A549 treated with Hydrocortisone at 1 μM for 4 hours (cell line): ENCODE measurements at places on chromosomes 7 and 10. TPM values are rescaled to one million over a fixed set of nuclear protein-coding genes. Genes with fewer than 3 reads are reported as not detected.

The FXYD4 gene
- total RNA-seq: not detected in 5 replicates

The HSPA12A gene
- total RNA-seq: 7.9 to 11.3 TPM (median 9.4 TPM) in 5 replicates

The ARHGEF5 gene
- 2.5 to 2.9 TPM (median 2.7 TPM) in 5 replicates for total RNA-seq

The OR2A5 gene
- not detected in 5 replicates for total RNA-seq

The COL13A1 gene
- 0.14 to 0.30 TPM (median 0.25 TPM) in 5 replicates for total RNA-seq

The TBX20 gene
- 1.4 to 2.9 TPM (median 2.2 TPM) in 5 replicates for total RNA-seq

The HSPB1 gene
- total RNA-seq: 815 to 1,578 TPM (median 1,448 TPM) in 5 replicates

The SORCS1 gene
- total RNA-seq: not detected in 5 replicates

The NEBL gene
- total RNA-seq: 8.1 to 11.9 TPM (median 10.9 TPM) in 5 replicates

The DENND2A gene
- 0.39 to 0.98 TPM (median 0.76 TPM) in 5 replicates for total RNA-seq

The TWIST1 gene
- 1.8 to 3.5 TPM (median 3.2 TPM) in 5 replicates for total RNA-seq

The CALHM3 gene
- total RNA-seq: 0.22 to 0.50 TPM (median 0.41 TPM) in 5 replicates

The VWC2 gene
- total RNA-seq: not detected in 5 replicates

The PTPN20 gene
- total RNA-seq: 2.9 to 5.1 TPM (median 4.1 TPM) in 5 replicates

The EVX1 gene
- 0.07 to 0.22 TPM (median 0.13 TPM) in 5 replicates for total RNA-seq

The TMEM254 gene
- 17.5 to 22.1 TPM (median 18.8 TPM) in 5 replicates for total RNA-seq

The HOXA6 gene
- 1.1 to 1.6 TPM (median 1.3 TPM) in 5 replicates for total RNA-seq

The PKD1L1 gene
- total RNA-seq: 0.08 to 0.30 TPM (median 0.14 TPM) in 5 replicates

The PIP gene
- 0.35 to 0.64 TPM in 2 of 5 replicates, not detected in the others for total RNA-seq

The CDNF gene
- 0.83 to 1.3 TPM (median 1.2 TPM) in 5 replicates for total RNA-seq

The MRPL32 gene
- 66.5 to 76.3 TPM (median 72.0 TPM) in 5 replicates for total RNA-seq

The PI4K2A gene
- 22.0 to 24.9 TPM (median 23.7 TPM) in 5 replicates for total RNA-seq

The ARMH3 gene
- total RNA-seq: 11.3 to 12.3 TPM (median 11.4 TPM) in 5 replicates

The TDRD1 gene
- total RNA-seq: not detected in 5 replicates

The SFTPA2 gene
- total RNA-seq: not detected in 5 replicates

The MACROH2A2 gene
- 22.8 to 31.5 TPM (median 25.3 TPM) in 5 replicates for total RNA-seq

The HECW1 gene
- total RNA-seq: 14.4 to 18.0 TPM (median 17.1 TPM) in 5 replicates

The GPR15LG gene
- not detected in 5 replicates for total RNA-seq

The ADAM12 gene
- total RNA-seq: 2.9 to 5.0 TPM (median 4.3 TPM) in 5 replicates

The GALNT17 gene
- not detected in 5 replicates for total RNA-seq

The GCK gene
- not detected in 5 replicates for total RNA-seq

The GPR37 gene
- total RNA-seq: 0.51 to 0.85 TPM (median 0.67 TPM) in 5 replicates

The CPN1 gene
- 0.16 to 0.39 TPM (median 0.28 TPM) in 5 replicates for total RNA-seq

The AGR2 gene
- 97.1 to 153 TPM (median 143 TPM) in 5 replicates for total RNA-seq

The C10orf67 gene
- total RNA-seq: 0.03 to 0.09 TPM (median 0.07 TPM) in 3 of 5 replicates, not detected in the others

The FLNC gene
- 3.1 to 5.3 TPM (median 4.0 TPM) in 5 replicates for total RNA-seq

The OLAH gene
- 0.58 to 0.93 TPM (median 0.66 TPM) in 5 replicates for total RNA-seq

The TSPAN15 gene
- 91.4 to 106 TPM (median 101 TPM) in 5 replicates for total RNA-seq

The TSPAN13 gene
- 15.6 to 19.3 TPM (median 16.3 TPM) in 5 replicates for total RNA-seq

The LIPN gene
- not detected in 5 replicates for total RNA-seq

The NEUROD6 gene
- total RNA-seq: not detected in 5 replicates

The ST8SIA6 gene
- total RNA-seq: 0.06 to 0.12 TPM (median 0.06 TPM) in 4 of 5 replicates, not detected in the other

The ZNF107 gene
- total RNA-seq: 1.9 to 3.8 TPM (median 2.2 TPM) in 5 replicates

The LRRC4 gene
- not detected in 5 replicates for total RNA-seq

The SPDYE9 gene
- total RNA-seq: not detected in 5 replicates

The PTN gene
- not detected in 5 replicates for total RNA-seq

The SPDYE2 gene
- 0.05 TPM in 1 of 5 replicates, not detected in the others for total RNA-seq

The FGFBP3 gene
- total RNA-seq: 2.1 to 2.6 TPM (median 2.5 TPM) in 5 replicates
